SIG-M5 (cell line): ENCODE measurements at places on chromosomes 2 and 18.

DNA sequence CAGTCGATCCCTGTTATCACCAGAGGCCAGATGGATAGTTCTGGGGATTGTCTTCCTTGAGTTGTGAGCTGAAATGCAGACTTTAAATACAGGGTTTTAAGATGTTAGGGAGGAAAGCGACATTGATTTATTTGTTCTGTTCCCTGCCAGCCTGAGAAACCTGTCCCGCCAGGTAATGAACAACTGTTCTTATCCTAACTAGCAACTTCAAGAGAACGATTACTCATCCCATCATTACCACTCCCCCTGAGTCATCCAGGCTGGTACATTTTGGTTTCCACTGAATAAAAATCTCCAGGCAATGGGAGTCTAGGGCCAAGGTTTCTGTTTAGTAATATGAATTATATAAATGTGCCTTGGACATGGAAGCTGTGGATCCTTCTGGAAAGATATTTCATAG lies 131.2 kb downstream of the LYPD6B start:
- no peak for DNase-seq

GRCh38 chr2:150234787-150235446 lies 252.6 kb downstream of the RND3 start:
- no peak for DNase-seq

- no peak for DNase-seq
Observed at GRCh38 chr2:1265454-1265853, 147.8 kb upstream of the TPO start.

DNA sequence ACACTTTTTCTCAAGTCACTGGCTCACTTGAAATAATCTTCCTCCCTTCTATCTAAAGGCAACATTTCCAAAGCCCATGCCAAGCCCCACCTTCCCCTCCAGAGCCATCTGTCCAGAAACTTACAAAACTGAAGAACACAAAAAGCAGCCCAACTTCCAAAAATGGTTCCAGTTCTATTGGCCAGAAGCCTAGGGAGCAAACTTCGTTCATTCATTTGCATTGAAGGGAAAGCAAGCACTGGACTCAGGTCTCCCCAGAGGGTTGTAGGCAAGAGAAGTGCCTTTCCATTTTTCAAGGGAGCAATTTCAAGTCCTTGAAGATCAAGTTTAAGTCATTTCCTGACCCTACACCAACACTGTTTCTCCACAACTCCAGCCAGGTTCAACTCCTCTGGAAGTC lies 585.0 kb downstream of the BCL11A start:
- no peak for DNase-seq

GRCh38 chr18:67597759-67598158 lies 81.2 kb upstream of the DSEL start:
- DNase-seq: no peak

- DNase-seq: no peak
Observed at GRCh38 chr2:98768384-98769113, 37.6 kb upstream of the MGAT4A start.

GRCh38 chr2:39370101-39370500 lies 67.0 kb downstream of the MAP4K3 start:
- no peak for DNase-seq

GRCh38 chr2:181239201-181239799 lies 217.9 kb upstream of the ITGA4 start:
- no peak for DNase-seq

- DNase-seq: no peak
Observed at GRCh38 chr2:108630567-108631405, 88.5 kb upstream of the RANBP2 start.

DNA sequence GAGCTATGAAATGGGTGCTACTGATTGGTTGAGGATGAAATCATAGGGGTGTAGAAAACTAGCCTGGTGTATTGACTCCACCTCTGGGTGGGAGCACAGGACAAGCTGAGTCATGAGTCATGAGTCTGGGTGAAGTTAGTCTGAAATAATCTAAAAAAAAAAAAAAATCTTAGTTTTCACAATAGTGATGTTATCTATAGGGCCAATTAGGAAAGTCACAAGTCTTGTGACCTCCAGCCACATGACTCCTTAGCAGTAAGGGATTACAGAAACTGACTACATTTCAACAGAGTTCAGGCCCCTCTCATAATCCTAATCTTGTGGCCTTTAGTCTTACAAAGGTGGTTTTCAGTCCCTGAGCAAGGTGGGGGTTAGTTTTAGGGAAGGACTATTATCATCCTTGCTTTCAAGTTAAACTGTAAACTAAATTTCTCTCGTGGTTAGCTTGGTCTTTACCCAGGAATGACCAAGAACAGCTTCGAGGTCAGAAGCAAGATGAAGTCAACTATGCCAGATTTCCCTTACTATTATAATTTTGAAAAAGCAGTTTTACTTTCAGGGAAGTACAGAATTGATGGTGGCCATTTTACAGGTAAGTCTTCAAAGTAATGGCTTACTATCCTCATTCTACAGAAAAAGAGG lies 338.0 kb upstream of the GYPC start:
- DNase-seq: no peak

DNA sequence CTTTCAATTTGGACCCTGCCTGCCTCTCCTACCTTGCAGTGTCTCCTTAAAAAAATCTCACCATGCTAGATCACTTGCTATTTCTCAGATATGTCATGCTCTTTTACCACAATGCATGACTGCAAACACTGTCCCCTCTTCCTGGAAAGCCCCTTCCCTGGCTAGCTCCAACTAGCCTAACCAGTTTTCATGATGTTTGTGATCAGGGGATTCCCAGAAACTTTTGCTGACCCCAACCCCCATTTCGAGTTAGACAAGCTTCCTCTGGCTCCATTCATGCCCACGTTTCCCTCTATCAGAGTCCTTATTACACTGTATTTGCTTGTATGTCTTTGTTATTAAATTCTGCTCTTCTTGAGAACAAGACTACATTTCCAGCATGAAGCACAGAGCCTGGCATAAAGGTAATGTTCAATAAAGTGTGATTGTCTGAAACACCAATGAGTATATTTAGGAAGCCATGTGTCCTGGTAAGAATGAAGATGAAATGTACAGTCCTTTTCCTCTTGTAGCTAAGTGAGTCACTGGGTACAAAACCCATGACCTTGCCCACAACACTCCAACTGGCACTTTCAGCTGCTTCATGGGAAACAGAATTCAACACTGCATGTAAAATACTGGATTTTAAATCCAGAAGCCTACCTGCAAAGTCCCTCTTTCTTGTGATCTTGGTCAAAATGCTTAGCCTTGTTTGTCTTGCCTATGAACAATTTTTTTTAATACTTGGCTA lies 62.0 kb upstream of the ATL2 start:
- no peak for DNase-seq

- DNase-seq: no peak
Observed at GRCh38 chr18:80202264-80202998, 44.9 kb downstream of the PARD6G start.

DNA sequence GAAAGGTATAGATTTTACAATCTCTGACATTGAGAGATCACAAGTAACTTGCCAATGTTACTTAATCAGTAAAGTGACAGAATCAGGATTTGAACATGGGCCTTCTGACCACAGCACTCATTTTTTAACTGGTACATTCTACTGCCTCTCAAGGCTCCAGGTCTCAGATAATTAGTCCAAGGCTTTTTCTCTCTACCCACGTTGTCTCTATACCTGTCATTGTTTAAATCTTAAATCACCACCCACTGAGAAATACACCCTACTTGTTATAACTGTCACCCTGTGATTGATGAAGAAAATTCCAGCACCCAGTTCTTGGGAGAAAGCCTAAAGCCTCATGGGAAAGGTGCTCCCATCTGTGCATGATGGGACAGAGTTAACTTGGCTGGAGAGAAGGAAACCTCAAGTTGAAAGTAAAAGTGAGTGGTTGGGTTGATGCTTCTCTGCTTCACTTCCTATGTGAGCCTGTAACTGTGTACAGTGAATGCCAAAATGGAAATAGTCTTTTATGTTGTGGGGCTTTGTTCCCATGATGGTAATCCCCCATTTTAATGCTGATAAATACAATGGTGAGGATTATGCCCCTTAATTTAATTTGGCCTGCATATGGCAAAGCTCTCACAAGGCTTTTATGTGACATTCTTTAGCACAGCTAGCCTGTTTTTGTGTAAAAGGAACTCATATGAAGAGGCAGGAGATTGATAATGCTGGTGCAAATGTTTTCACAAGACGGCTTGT lies 190.1 kb upstream of the SP5 start:
- no peak for DNase-seq

DNA sequence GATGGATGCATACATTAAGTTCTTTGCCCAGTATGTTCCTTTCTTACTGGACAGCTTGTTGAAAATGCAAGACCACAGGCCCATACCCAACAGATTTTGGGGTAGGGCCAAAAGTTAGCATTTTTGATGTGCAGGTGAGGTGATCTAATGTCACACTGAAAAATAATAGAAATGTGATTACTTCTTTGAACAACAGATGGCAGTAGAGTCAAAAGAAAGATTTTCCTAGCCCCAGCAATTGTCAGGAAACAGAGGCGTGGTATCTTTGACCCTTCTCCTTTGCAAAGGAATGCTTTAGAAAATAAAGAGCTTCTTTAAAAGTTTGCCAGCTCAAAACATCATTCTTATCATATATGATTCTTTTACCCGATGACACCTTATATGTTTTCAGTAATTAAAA lies 343.6 kb upstream of the SYT4 start:
- DNase-seq: no peak

- DNase-seq: no peak
Observed at GRCh38 chr2:20108655-20109396, 57.4 kb upstream of the LAPTM4A start.

DNA sequence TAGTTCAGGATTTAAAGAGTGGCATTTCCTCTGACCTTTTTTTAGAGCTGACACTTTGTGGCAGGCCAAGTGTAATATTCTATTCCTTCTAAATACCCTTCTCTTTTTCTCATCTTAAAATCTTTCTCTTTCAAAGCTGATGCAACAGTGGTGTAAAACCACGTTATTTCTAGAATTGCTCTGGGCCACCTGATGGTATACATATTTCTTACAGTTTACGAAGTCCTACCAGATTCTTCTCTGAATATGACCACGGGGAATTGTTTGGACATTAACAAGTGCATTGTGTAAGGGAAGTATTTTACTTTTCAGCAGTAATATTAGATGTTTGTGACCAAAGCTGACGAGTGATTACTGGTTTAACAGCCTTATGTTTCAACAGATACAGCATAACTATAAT lies 109.9 kb downstream of the PTPRM start:
- no peak for DNase-seq

GRCh38 chr2:175228179-175228578 lies 46.7 kb upstream of the ATP5MC3 start:
- DNase-seq: no peak

DNA sequence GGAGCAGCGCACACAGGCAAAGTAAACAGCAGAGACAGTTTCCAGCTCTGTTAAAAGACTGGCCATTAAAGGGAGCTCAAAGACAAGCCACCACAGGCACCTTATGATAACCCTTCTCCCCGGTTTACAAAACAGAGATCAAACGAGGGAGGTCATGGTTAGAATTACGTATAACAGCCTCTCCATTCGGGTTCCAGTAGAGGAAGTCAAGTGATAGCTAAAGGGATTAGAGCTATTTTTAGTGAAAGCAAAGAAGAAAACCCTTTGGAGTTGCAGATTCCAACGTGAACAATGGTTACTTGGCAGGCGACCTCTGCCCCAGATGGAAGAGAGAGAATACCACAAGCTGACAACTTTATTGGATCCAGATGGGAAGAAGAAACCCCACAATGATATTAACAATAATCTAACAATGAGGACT lies 31.2 kb upstream of the EDAR start:
- no peak for DNase-seq

DNA sequence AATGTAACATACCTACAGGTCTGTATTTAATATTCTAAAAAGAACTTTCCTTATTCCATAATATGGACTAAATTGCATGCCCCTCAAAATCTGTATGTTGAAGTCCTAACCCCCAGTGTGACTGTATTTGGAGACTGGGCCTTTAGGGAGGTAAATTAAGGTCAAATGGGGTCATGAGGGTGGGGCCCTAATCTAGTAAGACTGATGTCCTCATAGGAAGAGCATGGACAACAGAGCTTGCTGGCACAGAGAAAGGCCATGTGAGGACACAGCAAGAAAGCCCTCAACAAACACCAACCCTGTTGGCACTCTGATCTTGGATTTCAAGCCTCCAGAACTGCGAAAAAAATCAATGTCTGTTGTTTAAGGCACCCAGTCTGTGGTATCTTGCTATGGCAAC lies 18.6 kb downstream of the SF3B1 start:
- DNase-seq: no peak

DNA sequence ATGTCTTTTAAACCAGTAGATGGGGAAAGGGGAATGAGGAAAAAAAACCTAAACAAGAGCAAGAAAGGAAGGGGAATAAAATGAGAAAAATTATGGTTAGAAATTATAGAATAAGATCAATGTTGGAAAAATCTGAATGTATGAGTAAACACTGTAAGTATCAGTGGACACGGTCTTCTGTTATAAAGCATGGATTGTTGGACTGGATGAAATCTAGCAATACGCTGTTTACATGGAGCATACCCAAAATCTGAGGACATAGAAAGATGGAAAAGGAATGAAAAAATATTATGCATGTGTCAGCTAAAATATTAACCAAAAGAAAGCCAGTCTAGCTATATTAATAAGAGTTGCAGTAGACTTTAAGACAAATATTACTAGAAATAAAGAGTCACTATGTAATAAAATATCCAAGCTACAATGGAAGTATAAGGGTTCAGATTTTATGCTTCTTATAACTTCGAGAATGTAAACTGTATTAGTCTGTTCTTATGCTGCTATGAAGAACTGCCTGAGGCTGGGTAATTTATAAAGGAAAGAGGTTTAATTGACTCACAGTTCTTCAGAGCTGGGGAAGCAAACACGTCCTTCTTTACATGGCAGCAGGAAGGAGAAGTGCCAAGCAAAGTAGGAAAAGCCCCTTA lies 32.4 kb downstream of the DDX1 start:
- DNase-seq: no peak

GRCh38 chr2:177314722-177315264 lies 50.3 kb upstream of the NFE2L2 start:
- DNase-seq: no peak

DNA sequence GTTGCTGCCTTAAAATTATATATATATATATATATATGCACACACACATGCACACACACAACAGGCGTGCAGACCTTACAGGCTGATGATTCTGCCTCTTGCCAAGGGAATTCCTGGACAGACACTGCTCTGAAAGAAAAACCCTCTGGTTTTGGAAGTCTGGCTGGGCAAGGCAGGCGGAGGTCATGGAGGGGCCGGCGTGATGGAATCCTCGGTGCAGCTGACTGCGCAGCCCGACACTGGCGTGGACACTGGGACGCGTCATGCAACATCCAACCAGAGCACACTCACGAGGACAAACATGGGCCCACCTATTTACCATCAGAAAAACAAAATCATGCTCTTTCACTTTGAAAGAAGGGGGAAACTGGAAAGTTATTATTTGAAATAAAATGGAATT lies 235.3 kb downstream of the ZNF516 start:
- DNase-seq: no peak

GRCh38 chr2:219003267-219003634 lies 10.0 kb upstream of the CRYBA2 start:
- no peak for DNase-seq

GRCh38 chr2:62604336-62604735 lies 98.3 kb upstream of the TMEM17 start:
- DNase-seq: no peak

- DNase-seq: no peak
Observed at GRCh38 chr2:158713523-158714138, 81.5 kb upstream of the DAPL1 start.
